NCI-H187 treated with DMSO at 0.1 percent for 48 hours (cell line): ENCODE measurements at places on chromosomes 6 and 20.

GRCh38 chr20:63161176-63161651 lies 54.7 kb downstream of the YTHDF1 start:
- DNase-seq, result no peak

- no peak for DNase-seq
Measured at GRCh38 chr20:47796971-47797370, 11.7 kb upstream of the SULF2 start.

DNA sequence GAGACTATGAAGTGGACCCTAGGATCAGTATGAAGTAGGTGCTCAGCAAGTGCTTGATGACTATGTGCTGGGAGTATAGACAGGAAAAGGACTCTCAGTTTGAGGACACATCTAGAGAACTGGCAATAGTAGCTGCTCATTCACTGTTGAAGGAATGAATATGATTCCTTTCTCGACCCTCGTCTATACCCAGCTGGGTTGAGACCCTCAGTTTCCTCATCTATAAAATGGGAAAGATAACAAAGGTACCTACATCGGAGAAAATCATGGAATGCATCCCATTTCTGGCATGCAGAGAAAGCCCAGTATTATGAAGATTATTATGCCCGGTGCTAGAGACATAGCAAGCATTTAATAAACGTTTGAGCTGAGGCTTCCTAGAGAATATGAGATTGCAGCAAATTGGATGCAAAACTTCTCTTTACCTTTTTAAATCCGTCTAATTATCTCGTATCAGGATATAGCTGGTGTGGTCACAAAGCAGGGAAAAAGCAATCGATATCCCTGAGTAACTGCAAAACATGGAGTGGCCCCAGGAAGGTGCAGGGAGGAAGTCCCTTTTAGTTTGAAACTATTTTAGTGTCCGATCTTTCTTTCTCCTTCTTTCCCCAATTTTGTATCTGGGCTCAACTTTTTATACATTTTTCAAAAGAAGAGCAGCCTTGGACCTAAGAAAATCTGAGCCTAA lies 2.8 kb upstream of the PCK1 start:
- no peak for DNase-seq

GRCh38 chr6:95286874-95287273 lies 290.5 kb upstream of the MANEA start:
- DNase-seq, result no peak

- DNase-seq, result no peak
Measured at GRCh38 chr6:83057705-83058321, 7.8 kb downstream of the UBE3D start.

- DNase-seq, result no peak
Measured at GRCh38 chr6:45537539-45537938, 159.8 kb upstream of the SUPT3H start.

DNA sequence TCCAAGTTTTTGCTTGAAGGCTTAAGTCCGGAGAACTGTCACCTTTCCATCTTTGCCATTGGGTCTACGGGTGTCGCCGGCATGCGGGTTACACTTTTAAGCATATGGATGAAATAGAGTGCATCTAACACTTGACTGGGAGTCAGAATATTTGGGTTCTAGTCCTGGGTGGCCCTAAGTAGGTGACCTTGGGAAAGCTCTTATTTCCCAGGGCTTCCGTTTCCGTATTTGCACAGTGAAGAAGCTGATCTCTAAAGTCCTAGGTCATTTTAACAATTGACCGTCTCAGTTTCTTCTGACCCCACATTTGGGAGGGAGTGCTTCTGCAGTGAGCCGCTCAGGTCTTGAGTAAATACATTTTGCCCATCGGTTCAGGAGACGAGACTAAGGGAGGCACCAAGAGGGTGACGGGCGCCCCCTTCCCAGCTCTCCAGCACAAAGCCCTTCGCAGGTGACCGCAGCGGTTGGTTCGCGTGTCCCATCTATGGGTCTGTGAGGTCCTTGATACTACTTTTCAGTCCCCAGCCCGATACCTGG lies 651 bp upstream of the BLTP3A start:
- DNase-seq, result no peak

DNA sequence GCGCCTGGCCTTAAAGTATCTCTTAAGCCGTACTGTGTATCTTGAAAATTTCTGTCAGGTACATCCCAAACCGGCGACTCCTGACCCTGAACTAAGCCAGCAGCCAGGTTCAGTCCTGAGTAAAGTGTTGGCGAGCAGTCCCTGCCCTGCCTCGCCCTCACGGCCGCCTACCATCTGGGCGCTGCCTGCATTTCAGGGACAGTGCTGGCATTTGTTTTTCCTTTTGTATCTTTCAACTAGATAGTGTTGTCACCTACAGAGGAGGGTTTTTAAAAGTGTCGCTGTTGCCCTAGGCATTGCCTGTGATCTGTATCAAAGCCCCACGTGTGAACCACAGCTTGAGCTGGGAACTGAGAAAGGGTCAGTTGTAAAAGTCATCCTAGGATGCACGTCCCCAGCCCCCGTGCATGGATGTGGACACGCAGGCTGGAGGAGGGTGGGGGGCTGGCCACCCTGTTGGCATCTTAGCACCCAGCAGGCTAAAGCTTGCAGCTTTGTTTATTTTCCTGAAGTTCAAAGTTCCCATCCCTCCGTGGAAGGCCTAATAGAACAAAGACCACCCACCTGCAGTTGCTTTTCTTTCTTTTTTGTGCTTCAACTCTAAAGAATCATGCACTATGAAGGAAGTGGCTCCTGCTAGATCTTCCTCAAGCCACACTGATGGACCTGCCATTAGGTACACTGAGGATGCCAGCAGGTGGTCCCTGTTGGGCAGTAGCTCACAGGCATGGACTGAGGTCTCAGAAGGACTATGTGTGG lies 136.8 kb downstream of the ZDHHC14 start:
- DNase-seq, result no peak

DNA sequence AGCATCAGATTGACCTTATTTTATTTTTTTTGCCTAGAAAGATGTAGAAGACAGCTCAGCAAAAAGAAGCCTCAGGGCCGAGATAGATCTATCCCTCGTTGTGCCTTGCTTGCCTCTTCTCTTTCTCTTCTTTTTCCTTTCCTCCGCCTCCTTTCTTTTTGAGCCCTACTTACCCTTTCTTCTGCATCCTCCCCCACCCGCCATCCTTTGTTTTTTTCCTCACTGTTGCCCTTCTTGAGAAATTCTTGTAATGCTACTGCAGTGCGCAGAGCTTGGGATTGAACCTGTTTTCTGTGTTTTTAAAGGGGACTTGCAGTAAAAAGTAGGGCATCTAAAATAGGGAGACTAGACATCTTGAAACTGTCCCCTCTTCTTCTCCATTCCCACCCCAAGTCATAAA lies 18.6 kb downstream of the RALY start:
- DNase-seq, result no peak

DNA sequence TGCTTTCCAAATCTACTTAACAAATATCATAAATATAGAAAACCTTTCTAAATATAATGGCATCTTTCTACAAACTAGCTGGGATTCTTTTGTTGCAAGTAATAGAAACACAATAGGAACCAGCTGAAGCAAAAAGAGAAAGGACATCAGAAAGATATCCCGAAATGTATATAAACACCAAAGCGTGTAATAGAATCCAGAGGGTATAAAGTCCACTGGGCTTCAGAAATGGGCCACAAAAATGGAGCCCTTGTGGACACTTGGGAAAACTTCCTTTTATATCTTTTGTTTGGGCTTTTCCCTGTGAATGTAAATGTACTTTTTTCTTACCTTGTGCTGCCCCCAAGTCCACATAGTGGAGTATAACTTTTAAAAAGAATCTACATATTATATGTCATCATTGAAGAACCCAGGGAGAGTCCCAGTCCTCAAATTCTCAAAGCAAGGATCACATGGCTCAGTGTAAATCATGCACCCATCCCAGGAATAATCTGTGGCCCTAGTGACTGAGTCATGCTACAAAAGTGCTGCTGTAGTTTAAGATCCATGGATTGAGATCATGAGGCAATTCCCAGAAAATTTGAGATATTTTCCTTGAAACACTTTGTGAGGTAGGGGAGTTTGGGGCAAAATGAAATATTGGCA lies 457.0 kb downstream of the EPM2A start:
- no peak for DNase-seq

- DNase-seq, result no peak
Measured at GRCh38 chr20:5810800-5811422, 60.7 kb downstream of the SHLD1 start.

DNA sequence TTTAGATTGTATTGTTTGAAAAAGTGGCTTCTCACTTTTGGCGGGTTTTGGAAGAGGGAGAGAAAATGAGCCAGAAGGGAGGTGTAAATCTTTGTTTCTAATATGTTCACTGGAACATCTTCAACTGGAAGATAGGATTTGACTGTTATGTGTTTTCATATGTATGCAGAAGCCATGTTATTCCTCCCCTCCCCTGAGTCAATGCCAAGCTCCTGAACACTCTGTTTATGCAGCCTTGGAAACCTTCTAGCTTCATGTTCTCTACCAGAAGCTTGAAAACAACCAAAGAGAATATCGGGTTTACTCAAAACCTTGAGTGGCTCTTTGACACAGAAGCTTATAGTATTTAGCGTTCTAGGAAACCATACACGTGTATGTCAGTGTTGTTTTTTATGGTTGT lies 279.1 kb downstream of the PRL start:
- DNase-seq, result no peak

DNA sequence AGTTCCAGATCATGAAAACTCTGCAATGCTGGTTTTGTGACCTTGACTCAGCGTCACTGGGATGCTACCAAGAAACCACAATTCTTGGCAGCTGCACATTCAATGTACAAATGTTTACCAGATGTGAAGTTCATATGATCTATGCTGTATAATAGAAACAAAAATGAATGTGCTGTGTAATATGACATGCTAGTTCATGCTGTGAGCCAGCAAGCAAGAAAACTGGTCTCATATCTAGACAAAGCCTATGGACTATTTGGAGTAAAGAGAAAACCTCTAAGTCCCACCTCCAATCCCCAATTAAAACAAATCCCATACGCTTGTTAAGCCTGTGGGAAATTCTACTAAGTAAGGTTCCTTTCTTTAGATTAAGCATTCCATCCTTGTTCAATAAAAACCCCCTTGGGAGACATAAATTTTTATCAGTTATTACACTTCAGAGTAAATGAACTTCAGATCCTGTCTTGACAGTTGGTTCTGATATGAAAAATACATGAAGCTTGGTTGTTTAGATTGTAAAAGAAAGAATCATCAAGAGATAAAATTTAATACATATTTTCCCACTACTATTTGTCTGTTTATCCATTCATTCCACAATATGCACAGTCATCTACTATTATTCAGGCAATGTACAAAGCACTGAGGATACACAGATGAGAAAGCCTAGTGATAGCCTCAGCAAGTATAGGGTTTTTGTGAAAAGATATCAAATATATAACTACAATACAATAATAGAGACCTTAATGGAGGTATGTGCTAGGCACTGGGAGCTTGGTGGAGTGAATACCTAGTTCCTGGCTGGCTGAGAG lies 20.1 kb downstream of the COL21A1 start:
- DNase-seq, result no peak

DNA sequence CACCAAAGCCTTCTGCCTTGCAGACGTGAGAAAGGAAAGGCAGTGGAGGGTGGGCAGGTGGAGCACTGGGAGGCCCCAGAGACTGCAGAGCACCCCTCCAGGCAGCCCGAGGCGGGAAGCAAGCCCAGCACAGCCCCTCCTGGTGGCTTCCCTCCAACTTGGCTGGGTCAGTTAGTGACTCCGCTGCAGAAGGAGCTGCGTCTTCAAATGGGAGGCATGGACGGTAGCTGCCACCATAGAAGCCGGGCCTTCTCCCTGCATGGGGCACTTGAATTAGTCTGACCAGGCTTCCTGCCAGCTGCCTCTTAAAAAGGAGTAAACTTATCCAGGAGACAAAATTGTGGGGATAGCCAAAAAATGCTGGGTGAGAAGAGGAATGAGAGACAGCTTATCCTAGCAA lies 88.0 kb upstream of the RPS6KA2 start:
- no peak for DNase-seq

- no peak for DNase-seq
Measured at GRCh38 chr6:170451762-170452651, 101.1 kb downstream of the PSMB1 start.

DNA sequence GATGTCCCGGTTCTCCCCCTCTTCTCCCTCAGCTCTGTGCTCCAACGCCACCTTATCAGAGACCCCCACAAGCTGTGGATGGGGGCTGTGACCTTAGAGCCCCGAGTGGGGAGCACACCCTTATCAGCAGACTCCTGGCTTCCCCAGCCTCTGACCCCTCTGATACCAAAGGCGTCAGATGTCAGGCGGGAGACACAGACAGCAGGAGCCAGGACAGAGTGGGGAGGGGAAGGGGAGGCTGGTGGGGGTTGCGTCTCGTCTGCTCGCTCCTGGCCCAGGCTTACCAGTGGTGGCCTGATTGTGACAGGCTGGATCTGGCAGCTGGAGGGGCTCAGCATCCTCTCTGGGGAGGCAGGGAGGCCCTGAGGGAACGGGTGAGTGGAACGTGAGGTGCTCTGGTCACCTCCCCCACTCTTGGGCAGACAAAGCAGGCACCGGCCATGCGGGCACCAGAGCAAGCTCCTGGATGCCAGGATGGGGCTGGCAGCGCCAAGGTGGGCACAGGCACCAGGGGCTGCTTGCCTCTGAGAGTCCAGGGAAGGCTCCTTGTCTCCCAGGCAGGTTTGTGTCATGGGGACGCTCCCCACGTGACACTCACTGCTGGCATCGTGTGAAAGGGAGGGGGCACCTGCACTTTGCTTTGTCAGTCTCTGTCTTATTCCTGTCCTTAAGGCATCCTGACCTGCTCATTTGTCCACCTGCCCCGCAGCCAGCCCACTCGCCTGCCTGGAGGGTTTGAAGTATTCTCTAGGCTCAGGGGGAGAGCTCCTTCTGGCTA lies 27.8 kb upstream of the GATA5 start:
- no peak for DNase-seq

DNA sequence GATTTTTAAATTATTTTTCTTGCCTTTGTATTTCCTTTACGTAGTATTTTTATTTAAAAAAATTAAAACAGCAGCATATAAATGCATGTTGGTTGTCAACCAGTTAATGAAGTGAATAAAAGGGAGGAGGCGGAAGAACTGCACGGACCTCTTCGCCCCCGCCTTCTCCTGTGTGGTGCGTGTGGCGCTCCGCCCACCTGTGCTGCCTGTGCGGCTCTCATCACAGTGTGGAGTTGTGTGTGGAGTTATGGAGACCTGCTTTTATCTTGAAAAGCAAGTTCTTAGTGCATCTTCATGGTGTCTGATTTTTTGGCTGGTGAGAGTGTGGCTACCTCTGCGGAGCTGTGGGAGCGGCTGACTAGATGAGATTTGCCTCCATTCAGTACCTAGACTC lies 58.4 kb downstream of the PTPN1 start:
- DNase-seq, result no peak
